Astrocyte (in vitro differentiated cells and primary cell): ENCODE measurements at places on chromosomes 7 and 10.

DNA sequence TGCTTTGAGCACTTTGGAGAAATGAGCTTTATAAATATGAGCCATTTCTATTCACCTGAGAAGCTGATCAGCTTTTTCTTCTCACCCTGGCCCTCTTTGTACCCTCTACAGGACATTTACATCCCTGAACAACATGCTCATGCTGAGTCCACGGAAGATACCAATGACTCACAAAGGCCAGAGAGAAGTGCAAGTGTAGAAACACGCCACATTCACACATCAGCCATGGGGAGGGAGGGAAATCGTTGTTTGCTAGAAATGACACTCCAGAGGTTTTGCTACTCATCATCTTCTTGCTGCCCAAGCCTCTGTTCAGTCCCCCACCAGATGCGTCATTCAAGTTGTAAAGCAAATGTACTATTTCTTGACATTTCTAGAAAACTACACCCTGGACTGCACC lies 2.8 kb upstream of the UCN3 start:
- DNase-seq, result no peak
- peaks cover 8% of the 10 kb centered on the region for H3K27me3 ChIP-seq
- H3K4me1 ChIP-seq, result no peaks in the 10 kb centered on the region
- H3K36me3 ChIP-seq, result no peaks in the 10 kb centered on the region
- H3K27ac ChIP-seq, result no peak overlapping the region
- H3K4me3 ChIP-seq, result no peak overlapping the region

DNA sequence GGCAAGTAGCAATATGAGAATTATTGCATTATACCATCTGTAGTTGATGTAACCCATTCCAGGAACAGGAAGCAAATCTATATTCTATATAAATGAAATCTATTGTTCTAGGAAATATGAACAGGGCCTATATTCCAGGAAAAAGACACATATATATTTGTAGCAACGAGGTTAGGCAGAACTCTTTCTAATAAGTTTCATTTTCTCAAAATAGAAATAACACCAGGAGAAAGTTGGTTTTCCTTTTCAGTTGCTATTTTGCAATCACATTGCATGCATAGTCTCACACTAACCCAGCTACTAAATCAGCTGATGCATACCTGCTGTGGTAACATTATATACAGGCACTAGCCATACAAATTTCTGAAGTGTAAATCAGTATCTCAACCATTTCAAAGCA lies 6.2 kb upstream of the IFIT2 start:
- no peaks in the 10 kb centered on the region for H3K27me3 ChIP-seq
- H3K4me3 ChIP-seq, result no peak overlapping the region
- no peak overlapping the region for H3K27ac ChIP-seq
- no peaks in the 10 kb centered on the region for H3K4me1 ChIP-seq
- H3K36me3 ChIP-seq, result no peaks in the 10 kb centered on the region

- H3K4me1 ChIP-seq, result no peaks in the 10 kb centered on the region
- no peak overlapping the region for H3K27ac ChIP-seq
- DNase-seq, result no peak
These were observed 339.2 kb downstream of the ZNF716 start for GRCh38 chr7:57789130-57789529.

DNA sequence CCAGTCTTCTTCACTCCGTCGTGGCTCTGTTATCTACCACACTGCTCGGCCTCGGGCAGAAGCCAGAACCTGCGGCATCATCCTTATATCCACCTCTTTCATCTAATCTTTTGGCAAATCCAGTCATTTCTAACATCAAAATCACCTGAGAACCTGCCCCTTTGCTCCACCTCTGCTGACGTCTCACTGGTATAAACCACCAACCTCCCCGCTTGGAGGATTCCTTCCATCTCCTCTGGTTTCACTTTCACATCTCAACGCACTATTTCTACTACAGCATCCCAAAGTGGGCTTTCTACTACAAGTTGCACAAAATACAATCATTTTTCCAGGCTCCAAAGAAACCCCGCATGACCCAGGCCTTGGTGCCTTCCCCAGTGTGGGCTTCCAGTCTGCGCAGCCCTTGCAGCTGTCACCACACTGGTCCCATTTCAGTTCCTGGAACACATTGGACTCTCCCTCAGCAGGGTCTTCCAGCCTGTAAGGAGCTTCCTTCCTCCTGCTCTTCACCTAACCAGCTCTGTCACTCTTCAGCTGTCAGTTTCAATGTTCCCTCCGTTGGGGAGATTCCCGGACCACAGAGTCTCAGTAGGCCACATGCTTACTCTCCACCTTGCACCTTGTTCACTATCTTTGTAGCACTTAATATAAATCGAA lies 85.0 kb downstream of the PRKCQ start:
- H3K27ac ChIP-seq, result no peak overlapping the region
- H3K27me3 ChIP-seq, result peaks cover 5% of the 10 kb centered on the region
- H3K36me3 ChIP-seq, result no peaks in the 10 kb centered on the region
- no peak overlapping the region for H3K4me3 ChIP-seq

DNA sequence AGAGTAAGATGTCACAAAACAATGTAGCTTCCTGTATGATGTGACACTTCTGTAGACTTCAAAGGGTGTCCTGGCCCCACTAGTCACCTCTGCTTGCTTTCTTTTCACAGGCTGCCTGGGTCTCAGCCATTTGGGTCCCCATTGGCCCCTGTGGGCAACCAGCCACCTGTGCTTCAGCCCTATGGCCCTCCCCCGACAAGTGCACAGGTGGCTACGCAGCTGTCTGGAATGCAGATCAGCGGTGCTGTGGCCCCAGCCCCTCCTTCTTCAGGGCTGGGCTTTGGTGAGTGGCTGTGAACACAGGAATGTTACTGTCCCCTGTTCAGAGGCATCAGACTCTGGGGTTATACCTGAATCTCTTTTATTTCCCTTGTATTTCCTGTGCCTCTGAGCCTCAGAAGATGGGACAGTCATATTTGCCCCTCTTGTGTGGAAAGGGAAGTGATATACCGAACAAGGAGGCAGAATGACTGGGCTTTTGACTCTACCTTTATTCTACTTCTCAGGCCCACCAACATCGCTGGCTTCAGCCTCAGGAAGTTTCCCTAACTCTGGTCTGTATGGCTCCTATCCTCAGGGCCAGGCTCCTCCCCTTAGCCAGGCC lies 15.4 kb downstream of the SEC24C start:
- peaks cover 15% of the 10 kb centered on the region for H3K4me1 ChIP-seq
- no peaks in the 10 kb centered on the region for H3K27me3 ChIP-seq
- peaks cover 49% of the 10 kb centered on the region for H3K36me3 ChIP-seq
- no peak overlapping the region for H3K4me3 ChIP-seq
- no peak for DNase-seq

GRCh38 chr7:151886783-151887182 lies 9.9 kb upstream of the PRKAG2 start:
- DNase-seq, result no peak
- no peaks in the 10 kb centered on the region for H3K36me3 ChIP-seq
- peaks cover 68% of the 10 kb centered on the region for H3K27me3 ChIP-seq
- no peak overlapping the region for H3K27ac ChIP-seq
- no peak overlapping the region for H3K4me3 ChIP-seq
- H3K4me1 ChIP-seq, result no peaks in the 10 kb centered on the region

- H3K4me3 ChIP-seq, result no peak overlapping the region
- H3K4me1 ChIP-seq, result no peaks in the 10 kb centered on the region
- no peak for DNase-seq
- no peaks in the 10 kb centered on the region for H3K27me3 ChIP-seq
- H3K36me3 ChIP-seq, result no peaks in the 10 kb centered on the region
- no peak overlapping the region for H3K27ac ChIP-seq
These were observed 147.3 kb upstream of the VSTM2A start for GRCh38 chr7:54394834-54395233.

DNA sequence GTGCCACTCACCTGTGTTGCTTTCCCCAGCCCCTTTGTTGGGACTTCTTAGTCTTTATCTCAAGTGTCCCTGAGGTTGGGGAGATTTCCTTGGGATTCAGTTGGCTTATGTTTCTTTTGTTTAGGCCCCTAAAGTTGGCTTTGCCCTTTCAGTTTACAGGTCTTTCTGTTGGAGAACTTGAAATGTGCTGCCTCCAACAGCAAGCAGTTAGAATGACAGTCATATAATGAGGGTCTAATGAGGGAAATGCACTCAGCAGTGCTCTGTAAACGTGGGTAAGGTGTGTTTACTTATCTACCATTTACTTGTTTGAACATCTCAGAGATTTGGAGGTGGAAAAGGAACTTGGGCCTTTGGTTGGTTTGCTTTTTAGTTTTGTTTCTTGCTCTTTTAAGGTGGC lies 191.4 kb upstream of the STK17A start:
- H3K4me3 ChIP-seq, result no peak overlapping the region
- H3K27me3 ChIP-seq, result no peaks in the 10 kb centered on the region
- DNase-seq, result no peak

DNA sequence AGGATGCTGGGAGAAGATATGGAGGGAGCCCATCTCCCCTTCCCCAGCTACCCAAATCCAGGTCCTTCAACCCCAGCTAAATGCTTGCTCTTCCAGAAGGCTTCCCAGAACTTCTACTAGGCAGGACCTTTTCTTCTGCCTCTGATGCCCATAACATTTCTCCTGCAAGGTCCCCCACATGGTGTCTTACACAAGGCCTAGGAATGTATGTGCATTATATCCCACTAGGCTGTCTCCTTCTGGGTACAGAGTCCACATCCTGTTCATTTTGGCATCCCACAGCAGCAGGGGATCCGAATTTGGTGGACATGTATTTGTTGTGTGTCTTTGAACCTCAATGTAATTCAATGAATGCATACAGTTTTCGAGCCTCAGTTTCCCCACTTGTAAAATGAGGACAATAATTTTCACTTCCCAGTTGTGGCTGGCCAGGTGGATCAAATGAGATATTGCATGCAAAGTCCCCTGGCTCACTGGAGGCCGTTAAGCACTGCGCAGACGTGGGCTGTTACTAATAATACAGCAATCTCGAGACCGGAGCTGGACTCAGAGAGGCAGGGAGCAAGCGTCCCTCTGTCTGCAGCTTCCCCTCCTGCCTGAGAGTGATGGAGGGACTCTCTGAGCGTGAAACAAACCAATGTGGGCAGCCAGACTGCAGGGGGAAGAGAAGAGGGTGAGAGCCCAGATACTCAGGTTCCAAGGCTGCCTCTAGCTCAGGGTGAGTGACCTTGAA lies 18.6 kb upstream of the YWHAG start:
- H3K4me1 ChIP-seq, result peaks cover 24% of the 10 kb centered on the region
- DNase-seq, result no peak
- no peaks in the 10 kb centered on the region for H3K27me3 ChIP-seq

- DNase-seq, result no peak
- no peaks in the 10 kb centered on the region for H3K36me3 ChIP-seq
- no peaks in the 10 kb centered on the region for H3K4me1 ChIP-seq
- no peaks in the 10 kb centered on the region for H3K27me3 ChIP-seq
- no peak overlapping the region for H3K4me3 ChIP-seq
- H3K27ac ChIP-seq, result no peak overlapping the region
These were observed 96.0 kb downstream of the GSAP start for GRCh38 chr7:77320137-77320536.

GRCh38 chr7:137110535-137110934 lies 233.0 kb downstream of the PTN start:
- H3K4me3 ChIP-seq, result no peak overlapping the region
- no peaks in the 10 kb centered on the region for H3K27me3 ChIP-seq
- H3K4me1 ChIP-seq, result peaks cover 6% of the 10 kb centered on the region

GRCh38 chr10:59876695-59877094 lies 29.7 kb downstream of the CCDC6 start:
- peaks cover 26% of the 10 kb centered on the region for H3K4me1 ChIP-seq
- H3K27me3 ChIP-seq, result no peaks in the 10 kb centered on the region
- peak; percentile 39 for DNase-seq
- H3K36me3 ChIP-seq, result no peaks in the 10 kb centered on the region
- H3K27ac ChIP-seq, result peak overlapping the region; percentile 63

GRCh38 chr10:51244309-51244708 lies 170.0 kb downstream of the PRKG1 start:
- H3K4me3 ChIP-seq, result no peak overlapping the region
- H3K36me3 ChIP-seq, result no peaks in the 10 kb centered on the region
- peak overlapping the region; percentile 56 for H3K27ac ChIP-seq
- peaks cover 6% of the 10 kb centered on the region for H3K4me1 ChIP-seq

- H3K27ac ChIP-seq, result no peak overlapping the region
- H3K4me3 ChIP-seq, result no peak overlapping the region
- no peaks in the 10 kb centered on the region for H3K4me1 ChIP-seq
- no peak for DNase-seq
- H3K27me3 ChIP-seq, result no peaks in the 10 kb centered on the region
These were observed 30.0 kb downstream of the DOCK4 start for GRCh38 chr7:112176241-112176640.

- no peaks in the 10 kb centered on the region for H3K4me1 ChIP-seq
- H3K36me3 ChIP-seq, result peaks cover 3% of the 10 kb centered on the region
- no peak for DNase-seq
- H3K27ac ChIP-seq, result no peak overlapping the region
- H3K4me3 ChIP-seq, result no peak overlapping the region
These were observed 28.9 kb downstream of the MAD1L1 start for GRCh38 chr7:2203766-2204300.

GRCh38 chr7:142805350-142806021 lies 34.7 kb downstream of the PRSS2 start:
- no peak for DNase-seq
- no peaks in the 10 kb centered on the region for H3K27me3 ChIP-seq
- H3K4me3 ChIP-seq, result no peak overlapping the region
- no peak overlapping the region for H3K27ac ChIP-seq
- peaks cover 24% of the 10 kb centered on the region for H3K36me3 ChIP-seq
- peaks cover 41% of the 10 kb centered on the region for H3K4me1 ChIP-seq

DNA sequence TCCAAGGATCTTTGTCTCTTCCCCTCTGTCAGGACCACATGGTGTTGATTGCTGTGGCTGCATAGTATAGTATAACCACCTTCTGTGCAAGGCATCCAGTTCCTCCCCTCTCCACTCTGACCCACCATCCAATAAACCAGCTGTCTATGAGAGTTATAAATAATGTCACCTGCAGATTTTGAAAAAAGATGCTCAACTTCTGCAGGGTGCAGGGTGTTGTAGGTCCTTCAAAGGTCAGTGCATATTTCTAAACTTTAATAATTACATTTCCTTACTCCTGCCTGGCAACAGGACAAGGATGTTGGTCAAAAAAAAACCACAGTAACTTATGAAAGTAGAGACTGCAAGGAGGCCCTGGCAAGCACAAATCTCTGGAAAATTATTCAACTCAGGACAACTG lies 166.2 kb downstream of the PKD1L1 start:
- H3K27me3 ChIP-seq, result no peaks in the 10 kb centered on the region
- peak; percentile 87 for DNase-seq
- no peak overlapping the region for H3K4me3 ChIP-seq
- peak overlapping the region; percentile 99 for H3K27ac ChIP-seq
- H3K4me1 ChIP-seq, result peaks cover 53% of the 10 kb centered on the region

- H3K4me1 ChIP-seq, result no peaks in the 10 kb centered on the region
- DNase-seq, result peak; percentile 78
- no peak overlapping the region for H3K27ac ChIP-seq
- H3K4me3 ChIP-seq, result no peak overlapping the region
- no peaks in the 10 kb centered on the region for H3K27me3 ChIP-seq
- no peaks in the 10 kb centered on the region for H3K36me3 ChIP-seq
These were observed 30.5 kb upstream of the SLC18A3 start for GRCh38 chr10:49579621-49580020.
